HCT116 (cell line): ENCODE measurements at places on chromosomes 7 and 10.

GRCh38 chr7:158017111-158018097, 570.2 kb downstream of the PTPRN2 start:
- DNase-seq: no peak

- no peak for DNase-seq
These were observed 20.2 kb downstream of the ADIRF start for GRCh38 chr10:86988520-86988919.

DNA sequence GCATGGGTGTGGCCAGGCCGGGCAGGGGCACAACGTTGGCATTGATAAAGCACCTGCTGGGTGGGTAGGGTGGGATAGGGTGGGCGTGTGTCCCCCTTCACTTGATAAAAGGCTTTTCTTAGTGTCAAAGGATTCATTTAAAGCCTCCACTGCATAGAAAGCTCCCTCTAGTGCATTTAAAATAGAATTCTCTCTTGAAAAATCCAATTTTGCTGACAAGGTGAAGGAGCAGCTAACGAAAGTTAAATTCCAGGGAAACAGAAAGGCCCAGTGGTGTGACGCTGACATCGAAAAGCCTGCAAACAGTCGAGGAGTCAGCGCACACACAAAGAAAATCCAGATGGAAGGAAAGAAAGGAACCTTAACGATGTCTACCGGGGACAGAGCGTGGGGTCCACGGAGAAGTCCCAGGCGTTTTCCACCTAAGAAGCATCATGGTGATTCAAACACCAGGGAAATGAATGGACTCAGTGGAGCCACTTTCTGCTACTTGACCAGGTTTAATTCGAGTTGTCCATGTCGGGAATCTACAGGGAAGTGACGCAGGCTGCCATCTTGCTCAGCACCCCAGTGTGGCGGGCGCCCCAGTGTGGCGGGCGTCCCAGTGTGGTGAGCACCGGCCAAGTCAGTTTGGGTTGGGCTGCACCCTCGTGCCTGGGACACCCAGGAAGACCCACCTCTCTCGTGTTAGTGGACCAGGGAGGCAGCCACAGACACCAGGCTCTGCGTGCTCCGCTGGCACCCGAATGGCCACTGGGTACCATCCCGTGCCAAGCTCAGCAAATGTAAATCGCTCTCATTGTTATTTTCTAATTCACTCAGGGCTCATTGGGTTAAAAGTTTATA, 217.8 kb downstream of the DNAJB6 start:
- DNase-seq: no peak

- DNase-seq: no peak
These were observed 57.4 kb downstream of the NPTX2 start for GRCh38 chr7:98674461-98674860.

DNA sequence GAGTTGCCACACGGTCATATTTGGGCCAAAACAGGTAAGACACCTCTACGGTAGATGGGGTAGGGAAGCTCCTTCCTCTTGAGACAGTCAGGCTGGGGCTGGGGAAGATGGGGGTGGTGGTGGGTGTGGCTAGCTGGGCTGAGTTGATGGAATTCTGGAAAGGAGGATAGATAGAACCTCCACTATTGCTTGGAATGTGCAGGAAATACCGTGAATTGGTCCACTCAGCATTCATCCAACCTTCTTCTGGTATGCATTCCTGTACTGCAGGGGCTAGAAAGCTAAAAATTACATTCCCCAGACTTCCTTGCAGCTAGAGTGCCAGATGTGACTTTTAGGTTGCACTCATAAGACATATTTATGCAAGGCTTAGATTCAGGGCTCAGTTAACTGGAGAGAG, 24.8 kb downstream of the TLX1 start:
- no peak for DNase-seq

- no peak for DNase-seq
These were observed 19.7 kb downstream of the ADCY1 start for GRCh38 chr7:45593877-45594276.

- DNase-seq: no peak
These were observed 110.6 kb downstream of the AUTS2 start for GRCh38 chr7:69708857-69709256.

GRCh38 chr7:139725077-139725476, 52.7 kb downstream of the HIPK2 start:
- DNase-seq: no peak

DNA sequence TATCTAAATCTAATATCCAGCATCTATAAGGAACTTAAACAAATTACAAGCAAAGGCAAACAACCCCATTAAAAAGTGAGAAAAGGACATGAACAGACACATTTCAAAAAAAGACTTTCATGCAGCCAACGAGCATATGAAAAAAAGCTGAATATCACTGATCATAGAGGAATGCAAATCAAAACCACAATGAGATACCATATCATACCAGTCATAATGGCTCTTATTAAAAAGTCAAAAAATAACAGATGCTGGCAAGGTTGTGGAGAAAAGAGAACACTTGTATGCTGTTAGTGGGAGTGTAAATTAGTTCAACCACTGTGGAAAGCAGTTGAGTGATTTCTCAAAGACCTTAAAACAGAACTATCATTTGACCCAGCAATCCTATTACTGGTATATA, 334.4 kb upstream of the CACNA2D1 start:
- DNase-seq: no peak
